ENCODE measurements at places on chromosomes 5 and 9.

- DNase-seq, result no peak
Observed at GRCh38 chr5:78717674-78718584, 69.4 kb upstream of the LHFPL2 start.

DNA sequence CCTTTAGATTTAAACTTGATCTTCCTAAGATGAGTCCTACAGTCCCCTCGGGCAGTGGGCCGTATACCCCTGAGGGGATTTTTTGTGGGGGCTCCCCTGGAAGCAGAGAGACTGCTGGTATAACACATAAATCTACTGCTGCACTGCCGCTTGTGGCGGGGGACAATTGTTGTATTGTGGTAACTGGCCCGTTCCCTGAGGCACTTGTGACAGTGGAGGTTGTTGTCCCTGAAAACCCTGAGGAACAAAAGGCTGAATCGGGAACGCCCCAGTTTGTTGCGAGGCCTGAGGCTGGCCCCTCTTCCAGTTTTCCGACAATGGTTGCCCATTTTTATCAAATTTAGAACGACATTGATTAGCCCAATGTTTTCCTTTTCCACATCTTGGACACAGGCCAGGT lies 4.7 kb upstream of the TMEM141 start:
- DNase-seq, result no peak

DNA sequence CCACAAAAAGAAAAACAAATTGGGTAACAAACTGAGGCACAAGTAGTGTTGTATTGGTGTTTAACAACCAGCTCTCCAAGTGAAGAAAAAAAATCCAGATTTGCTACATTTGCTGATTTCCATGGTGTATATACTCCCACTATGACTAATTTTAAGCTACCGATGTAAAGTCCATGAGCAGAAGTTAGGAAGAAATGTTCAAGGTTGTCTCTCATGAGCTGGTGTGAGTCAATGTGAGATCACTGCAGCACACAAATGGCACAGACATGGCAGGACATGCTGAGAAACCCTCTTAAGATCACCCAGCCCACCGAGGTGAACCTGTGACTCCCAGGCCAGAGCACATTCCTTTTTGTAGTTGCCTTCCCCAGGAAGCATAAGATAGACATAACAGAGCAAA lies 36.2 kb downstream of the SLC44A1 start:
- DNase-seq, result no peak

GRCh38 chr5:28810751-28811136 lies 1772.4 kb upstream of the CDH9 start:
- no peak for DNase-seq

GRCh38 chr9:131105952-131106351 lies 9.6 kb downstream of the AIF1L start:
- DNase-seq, result no peak

DNA sequence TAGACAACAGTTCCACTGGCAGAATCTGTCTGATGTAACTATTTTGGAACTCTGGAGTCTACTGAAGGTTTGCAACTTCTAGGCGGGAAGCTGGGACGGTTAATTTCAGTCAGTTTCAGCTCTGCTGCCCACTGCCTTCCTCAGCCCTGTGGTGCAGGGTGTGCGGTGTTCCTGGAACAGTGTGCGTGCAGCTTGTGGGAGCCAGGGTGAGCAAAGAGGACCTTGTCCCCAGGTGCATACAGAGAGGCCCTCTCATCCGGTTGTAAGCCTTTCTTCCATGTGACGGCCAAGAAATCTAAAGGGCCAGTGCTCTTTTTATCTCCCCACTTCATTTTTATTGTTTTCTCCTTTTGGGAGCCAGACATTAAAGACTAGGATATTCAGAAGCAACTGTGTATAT lies 114.6 kb downstream of the EHMT1 start:
- DNase-seq, result no peak

GRCh38 chr5:37915097-37915736 lies 75.4 kb upstream of the GDNF start:
- DNase-seq, result no peak

DNA sequence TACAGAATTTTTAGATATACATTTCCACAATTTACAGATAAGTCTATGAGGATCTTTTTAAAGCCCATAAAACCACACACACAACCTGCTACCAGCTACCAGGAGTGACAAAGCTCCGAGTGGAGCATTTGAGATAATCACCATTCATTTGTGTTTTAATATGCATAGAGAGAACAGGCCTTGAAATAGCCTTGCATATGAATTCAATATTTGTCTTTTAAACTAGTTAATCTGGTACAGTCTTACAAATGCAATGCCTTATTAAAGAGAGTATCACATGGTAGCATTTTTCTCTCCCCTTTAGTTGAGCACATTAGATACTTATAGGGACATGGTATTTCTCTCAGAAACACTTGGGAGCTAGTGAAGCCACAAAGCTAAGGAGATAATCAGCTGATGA lies 49.1 kb downstream of the SEMA5A start:
- no peak for DNase-seq

DNA sequence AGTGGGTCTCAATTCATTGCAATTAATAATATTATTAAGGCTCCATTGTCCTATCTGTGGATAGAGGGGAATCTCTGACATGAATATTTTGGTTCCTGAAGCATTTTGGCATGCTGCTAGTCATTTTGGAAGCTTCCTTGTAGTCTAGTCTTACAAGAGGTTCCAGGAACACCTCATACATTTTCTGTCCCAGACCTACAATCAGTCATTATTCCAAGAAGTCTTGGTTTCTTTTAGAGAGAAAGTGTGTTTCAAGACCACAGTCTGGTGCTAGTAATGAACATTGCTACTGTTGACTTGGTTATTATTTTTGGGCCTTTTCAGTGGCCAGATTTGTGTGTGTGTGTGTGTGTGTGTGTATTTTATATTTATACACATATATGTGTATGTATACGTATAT lies 98.9 kb downstream of the ERCC6L2 start:
- no peak for DNase-seq

DNA sequence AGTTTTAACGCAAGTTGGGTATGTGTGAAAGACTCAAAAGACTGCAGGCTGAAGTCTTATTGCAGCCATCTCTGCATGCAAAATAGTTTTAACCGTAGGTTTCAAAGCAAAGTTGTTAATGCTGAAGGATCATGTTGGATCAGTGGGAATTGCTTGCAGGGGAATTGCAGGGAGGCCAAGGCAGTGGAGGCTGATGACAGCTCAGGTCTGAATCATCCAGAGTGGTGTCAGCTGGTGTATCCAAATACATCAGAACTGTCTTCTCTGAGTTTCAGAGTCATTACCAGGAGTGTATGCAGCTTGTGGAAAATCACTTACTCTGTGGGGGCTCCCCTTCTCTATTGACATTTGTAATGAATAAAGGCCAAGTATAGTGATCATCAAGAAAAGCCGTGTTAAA lies 435.7 kb downstream of the SH3GL2 start:
- no peak for DNase-seq

- no peak for DNase-seq
Observed at GRCh38 chr5:112154940-112155686, 264.0 kb downstream of the EPB41L4A start.

DNA sequence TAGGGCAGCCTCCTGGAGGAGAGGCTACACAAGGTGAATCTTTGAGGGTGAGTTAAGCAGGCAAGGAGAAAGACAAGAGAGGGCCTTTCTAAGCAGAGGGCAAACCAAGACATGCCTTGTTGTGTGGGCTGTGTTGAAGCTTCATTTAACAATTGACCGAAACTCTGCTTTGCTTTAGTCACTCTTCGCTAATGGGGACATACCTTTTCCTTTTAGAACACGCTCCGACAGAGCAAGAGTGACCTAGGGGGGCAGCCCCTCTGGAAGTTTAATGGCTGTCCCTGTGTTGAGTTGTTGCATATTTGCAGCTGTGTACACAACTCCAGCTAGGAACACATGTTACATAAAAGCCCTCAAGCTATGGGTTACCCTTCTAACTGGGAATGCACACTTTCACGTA lies 218.1 kb upstream of the WWC1 start:
- DNase-seq, result no peak

- DNase-seq, result no peak
Observed at GRCh38 chr9:127253446-127253845, 11.1 kb upstream of the GARNL3 start.

GRCh38 chr9:121698627-121699570 lies 47.5 kb downstream of the DAB2IP start:
- DNase-seq, result no peak

GRCh38 chr5:180689071-180689694 lies 39.8 kb upstream of the FLT4 start:
- no peak for DNase-seq

DNA sequence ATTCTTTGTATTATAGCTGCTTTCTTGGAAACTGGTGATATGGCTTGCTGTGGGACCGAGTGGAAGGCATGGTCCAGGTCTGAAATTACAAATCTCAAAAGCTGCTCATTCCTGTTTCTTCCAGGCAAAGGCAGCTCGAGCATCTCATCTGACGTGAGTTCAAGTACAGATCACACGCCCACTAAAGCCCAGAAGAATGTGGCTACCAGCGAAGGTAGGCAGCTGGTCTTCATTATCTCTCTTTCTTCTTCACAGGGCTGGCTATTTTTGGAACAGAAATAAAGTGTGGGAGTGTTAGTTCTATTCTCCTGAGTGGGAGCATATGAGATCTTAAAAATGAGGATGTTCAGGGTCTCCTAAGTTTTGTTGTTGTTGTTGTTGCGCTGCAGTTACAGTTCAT lies 115.9 kb downstream of the FBXL7 start:
- no peak for DNase-seq

DNA sequence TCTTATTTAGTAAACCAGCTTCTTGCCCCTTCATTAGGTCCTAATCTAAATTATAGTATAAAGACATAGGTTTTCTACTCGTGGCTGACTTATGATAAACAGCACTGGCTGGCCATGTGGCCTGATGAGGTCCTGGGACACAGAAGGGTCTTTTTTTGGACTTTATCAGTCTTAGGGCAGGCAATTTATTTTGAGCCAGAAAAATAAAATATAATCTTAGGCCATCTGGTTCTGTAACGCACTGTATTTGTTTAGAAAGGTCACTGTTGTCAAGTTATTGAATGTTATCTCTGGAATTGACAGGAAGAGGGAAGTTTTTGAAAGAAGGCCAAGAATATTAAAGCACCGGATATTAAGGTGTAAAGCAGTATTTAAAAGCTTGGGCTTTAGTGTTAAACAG lies 53.9 kb downstream of the RFX3 start:
- DNase-seq, result no peak

GRCh38 chr9:76687861-76688391 lies 76.3 kb upstream of the PCA3 start:
- no peak for DNase-seq

DNA sequence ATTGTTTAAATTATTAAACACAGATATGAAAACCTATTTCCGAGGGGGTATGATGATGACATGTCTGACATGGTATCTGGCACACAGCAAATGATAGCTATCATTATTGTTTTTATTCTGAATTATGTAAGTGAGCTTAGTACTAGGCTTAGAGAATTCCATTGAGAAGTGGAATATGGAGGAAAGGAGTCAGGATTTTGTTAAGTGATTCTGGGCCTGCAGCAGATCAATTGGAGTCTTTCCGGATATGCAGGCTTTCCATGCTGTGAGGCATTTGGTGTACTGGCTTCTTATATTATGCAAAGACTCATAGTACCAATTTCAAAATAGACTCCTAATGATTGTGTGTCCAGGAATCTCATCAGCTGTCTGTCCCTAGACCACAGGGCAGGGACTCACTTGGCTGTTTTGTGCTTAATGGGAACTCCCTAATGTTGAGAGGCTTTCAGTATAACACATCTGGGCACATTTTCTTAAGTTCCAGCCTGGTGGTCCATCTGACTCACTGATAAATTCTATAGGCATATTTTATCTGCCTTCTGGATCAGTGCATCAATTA lies 180.0 kb upstream of the KLF9 start:
- no peak for DNase-seq

GRCh38 chr9:88106492-88106891 lies 31.8 kb downstream of the SPATA31C2 start:
- no peak for DNase-seq

GRCh38 chr9:25691786-25692185 lies 13.5 kb upstream of the TUSC1 start:
- DNase-seq, result no peak

GRCh38 chr5:179978792-179979191 lies 71.1 kb upstream of the TBC1D9B start:
- no peak for DNase-seq

- no peak for DNase-seq
Observed at GRCh38 chr5:94815313-94816039, 197.0 kb downstream of the SLF1 start.

DNA sequence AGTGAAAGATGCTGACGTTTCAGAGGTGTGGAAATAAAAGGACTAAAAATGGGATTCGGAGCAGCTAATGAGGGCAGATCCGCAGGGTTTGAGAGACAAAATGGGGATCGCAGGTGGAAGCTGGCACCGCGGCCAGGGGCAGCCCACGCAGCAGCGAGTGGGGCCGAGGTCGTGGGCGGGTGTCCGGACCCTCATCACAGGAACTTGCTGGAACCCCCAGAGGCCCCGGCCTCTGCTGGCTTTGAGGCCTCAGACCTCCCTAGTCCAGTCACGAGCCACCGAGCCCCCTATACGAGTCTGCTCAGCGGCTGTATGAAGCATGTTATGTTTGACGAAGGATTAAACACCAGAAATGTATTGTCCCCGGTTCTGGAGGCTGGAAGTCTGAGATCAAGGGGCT lies 45.8 kb upstream of the FCN1 start:
- DNase-seq, result no peak

GRCh38 chr5:59287884-59288283 lies 605.6 kb downstream of the PDE4D start:
- DNase-seq, result no peak

- DNase-seq, result no peak
Observed at GRCh38 chr9:7265181-7265580, 507.4 kb downstream of the KDM4C start.

DNA sequence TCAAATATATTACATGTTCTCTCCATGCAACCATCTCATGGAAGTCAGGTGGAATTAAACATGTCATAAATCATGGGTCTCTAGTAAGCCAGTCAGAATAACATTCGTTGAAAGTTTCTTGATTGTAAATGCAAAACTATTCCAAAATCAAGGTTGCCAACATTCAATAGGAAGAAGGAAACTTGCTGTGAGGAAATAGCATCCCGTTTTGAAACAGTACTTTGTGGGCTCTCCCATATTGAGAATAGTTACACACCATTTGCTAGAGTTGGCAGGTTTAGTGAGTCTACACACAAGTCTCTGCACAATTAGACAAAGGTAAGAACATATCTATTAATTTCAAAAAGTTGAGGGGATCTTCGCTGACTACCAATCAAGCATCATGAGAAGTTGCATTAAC lies 338.5 kb downstream of the GLIS3 start:
- no peak for DNase-seq

DNA sequence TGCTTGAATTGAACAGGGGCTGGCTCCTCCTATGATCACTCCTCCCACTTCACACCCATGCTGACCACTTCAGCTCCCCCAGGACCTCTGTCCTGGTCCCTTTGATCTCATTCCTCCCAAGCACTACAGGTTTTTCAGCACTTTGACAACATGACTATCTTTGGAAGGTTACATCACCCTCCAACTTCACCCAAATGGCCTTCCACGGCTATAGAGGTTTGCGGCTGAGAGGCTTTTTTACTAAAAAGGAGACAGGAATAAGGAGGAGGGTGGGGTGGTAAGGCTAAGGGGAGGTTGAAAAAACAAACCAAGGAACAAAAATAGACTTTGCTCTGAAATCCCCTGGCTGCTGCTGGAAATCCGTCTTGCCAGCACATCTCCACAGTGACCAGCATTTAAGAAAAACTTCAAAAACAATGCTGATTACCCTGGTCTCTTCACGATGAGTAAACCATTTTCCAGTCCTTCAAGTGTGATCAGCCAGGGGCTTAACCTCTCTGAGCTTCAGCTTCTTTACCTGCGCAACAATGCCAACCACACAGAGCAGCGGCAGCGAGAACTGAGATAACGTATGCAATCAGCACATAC lies 102.7 kb downstream of the DPYSL3 start:
- DNase-seq, result no peak

All from NCI-H187 treated with DMSO at 0.1 percent for 48 hours (cell line).